Spinal cord (tissue), 10 donors: ENCODE measurements at places on chromosomes 11 and 22.

- H3K4me3 ChIP-seq, result no peak overlapping the region
- H3K27ac ChIP-seq, result no peak overlapping the region
- peaks cover 10% of the 10 kb centered on the region for H3K27me3 ChIP-seq
- DNase-seq, result no peak
- no peaks in the 10 kb centered on the region for H3K36me3 ChIP-seq
These were observed 75.0 kb upstream of the FGF3 start for GRCh38 chr11:69894181-69894611.

DNA sequence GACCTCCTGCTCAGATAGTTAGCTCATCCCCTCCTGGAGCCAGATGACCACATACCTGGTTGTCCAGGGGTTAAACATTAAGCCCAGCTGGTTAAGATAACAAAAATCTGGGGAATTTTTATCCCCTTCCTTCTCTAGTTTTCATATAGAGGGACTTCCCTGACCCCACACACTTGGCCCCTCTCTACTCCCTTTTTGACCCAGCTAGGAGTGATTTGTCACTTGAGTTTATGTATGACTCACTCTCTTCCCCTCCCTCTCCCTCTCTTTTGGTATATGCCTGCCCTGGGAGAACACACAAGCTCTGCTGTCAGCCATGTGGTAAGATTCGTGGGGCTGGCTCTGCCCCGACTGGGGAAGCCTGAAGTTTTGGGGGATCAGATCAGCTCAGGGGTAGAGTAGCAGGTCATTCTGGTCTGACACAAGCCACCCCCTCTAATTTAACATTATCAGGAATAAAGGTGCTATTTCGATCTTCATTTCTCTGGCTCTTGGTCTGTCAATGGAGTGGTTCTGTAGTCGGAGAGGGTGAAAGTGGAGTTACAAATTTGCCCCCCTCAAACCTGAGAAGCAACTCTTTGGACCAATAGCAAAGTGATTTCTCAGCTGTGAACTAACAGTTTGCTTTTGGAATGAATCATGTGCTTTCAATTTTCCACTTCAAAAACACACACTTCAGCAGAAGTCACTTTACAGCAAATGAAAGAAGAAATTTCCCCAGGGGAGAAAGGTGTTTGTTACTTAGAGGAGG, 415.3 kb upstream of the CADM1 start:
- peaks cover 8% of the 10 kb centered on the region for H3K27me3 ChIP-seq
- no peak for DNase-seq
- H3K4me1 ChIP-seq, result no peaks in the 10 kb centered on the region
- H3K36me3 ChIP-seq, result no peaks in the 10 kb centered on the region
- no peak overlapping the region for H3K27ac ChIP-seq

DNA sequence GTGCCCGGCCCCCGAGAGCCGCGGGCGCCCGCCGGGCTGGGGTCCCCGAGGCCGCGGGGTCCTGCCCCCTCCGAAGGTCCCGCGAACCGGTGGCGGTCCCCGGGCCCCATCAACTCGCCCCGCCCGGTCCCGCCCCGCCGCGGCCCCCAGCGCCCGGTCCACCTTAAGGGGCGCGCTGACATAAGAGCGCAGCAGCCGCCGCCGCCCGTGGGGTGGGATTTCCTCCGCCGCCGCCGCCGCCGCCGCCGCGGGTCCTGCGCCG, at the start of gene ZDHHC8:
Gene ZDHHC8, plus strand, starts transcription at position 208 of the 262 bp plus-strand sequence. CDS start 144 bp downstream, outside the sequence.
- H3K4me3 ChIP-seq, result peak within 1 kb of the TSS; percentile 65
- peaks cover 53% of the 10 kb centered on the region for H3K4me1 ChIP-seq
- DNase-seq, result peak; percentile 76
- H3K27ac ChIP-seq, result peak within 1 kb of the TSS; percentile 87
- H3K27me3 ChIP-seq, result no peaks in the 10 kb centered on the region
- peaks cover 48% of the 10 kb centered on the region for H3K36me3 ChIP-seq

DNA sequence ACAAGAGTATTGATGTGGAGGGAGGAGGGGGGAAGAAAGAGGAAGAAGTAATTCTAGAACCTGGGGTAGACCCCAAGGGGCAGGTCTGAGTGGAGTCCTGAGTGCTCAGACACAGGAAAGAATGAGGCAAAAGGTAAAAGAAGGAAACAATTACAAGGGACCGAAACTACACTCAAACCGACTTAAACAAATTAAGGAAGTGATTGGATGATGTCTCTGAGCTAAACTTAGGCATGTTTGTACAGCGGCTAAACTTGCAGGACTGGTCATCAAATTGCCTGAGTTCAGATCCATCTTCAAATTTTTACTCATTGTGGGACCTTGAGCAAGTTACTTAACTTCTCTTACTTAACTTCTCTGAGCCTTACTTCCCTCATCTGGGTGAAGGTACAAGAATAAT, 86.3 kb upstream of the LRRC55 start:
- no peaks in the 10 kb centered on the region for H3K4me1 ChIP-seq
- no peak for DNase-seq
- no peaks in the 10 kb centered on the region for H3K36me3 ChIP-seq
- H3K27me3 ChIP-seq, result no peaks in the 10 kb centered on the region
- H3K27ac ChIP-seq, result no peak overlapping the region

DNA sequence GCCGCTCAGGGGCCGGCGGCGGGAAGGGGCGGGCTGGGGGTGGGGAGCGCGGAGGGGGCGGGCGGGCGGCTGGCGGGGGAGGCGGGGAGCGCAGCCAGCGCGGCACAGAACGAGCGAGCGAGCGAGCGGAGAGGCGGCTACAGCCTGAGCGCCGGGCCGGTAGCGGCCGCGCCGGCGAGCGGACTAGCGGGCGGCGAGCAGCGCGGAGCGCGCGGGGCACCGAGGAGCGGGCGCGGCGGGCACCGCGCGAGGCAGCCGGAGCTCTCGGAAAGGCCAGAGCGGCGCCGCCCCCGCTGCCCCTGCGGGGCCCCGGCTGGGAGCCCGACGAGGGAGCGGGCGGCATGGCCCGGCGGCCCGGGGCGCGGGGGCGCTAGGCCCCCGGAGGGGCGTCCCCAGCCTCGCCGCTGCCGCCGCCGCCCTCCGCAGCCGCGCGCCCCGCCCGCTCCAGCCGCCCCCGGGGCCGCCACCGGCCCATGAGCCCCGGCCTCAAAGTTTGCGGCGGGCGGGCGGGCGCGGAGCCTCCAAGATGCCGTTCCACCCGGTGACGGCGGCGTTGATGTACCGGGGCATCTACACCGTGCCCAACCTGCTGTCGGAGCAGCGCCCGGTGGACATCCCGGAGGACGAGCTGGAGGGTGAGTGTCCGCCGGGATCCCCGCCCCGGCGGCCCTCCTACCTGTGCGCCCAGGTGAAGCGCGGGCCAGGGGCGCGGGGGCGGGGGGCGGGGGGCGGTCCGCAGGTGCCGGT, at the start of gene CABP7:
Gene CABP7, plus strand, starts transcription at position 105 of the 747 bp plus-strand sequence. Its CDS starts 422 bp downstream, at position 527.
- DNase-seq, result no peak
- H3K36me3 ChIP-seq, result peaks cover 11% of the 10 kb centered on the region
- H3K27ac ChIP-seq, result no peak within 1 kb of the TSS

DNA sequence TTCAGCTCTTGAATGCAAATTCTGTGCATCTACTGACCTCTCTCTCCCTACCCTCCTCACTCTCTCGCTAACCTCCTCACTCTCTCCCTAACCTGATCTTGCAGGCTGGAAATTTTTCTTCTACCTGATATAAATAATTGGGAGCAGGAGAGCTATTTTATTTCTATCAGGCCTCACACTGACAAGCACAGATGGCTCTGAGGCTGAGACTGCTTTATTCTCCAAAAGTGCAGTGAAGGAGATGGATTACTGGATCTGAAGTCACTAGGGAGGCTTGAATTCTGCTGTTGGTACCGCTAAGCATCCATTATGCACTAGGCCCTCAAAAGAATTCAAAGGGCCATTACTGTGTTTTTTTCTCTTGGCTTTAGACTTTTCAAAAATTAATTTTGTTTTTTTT, 19.4 kb upstream of the LDHA start:
- DNase-seq, result no peak
- no peak overlapping the region for H3K4me3 ChIP-seq
- no peaks in the 10 kb centered on the region for H3K27me3 ChIP-seq
- no peaks in the 10 kb centered on the region for H3K4me1 ChIP-seq

DNA sequence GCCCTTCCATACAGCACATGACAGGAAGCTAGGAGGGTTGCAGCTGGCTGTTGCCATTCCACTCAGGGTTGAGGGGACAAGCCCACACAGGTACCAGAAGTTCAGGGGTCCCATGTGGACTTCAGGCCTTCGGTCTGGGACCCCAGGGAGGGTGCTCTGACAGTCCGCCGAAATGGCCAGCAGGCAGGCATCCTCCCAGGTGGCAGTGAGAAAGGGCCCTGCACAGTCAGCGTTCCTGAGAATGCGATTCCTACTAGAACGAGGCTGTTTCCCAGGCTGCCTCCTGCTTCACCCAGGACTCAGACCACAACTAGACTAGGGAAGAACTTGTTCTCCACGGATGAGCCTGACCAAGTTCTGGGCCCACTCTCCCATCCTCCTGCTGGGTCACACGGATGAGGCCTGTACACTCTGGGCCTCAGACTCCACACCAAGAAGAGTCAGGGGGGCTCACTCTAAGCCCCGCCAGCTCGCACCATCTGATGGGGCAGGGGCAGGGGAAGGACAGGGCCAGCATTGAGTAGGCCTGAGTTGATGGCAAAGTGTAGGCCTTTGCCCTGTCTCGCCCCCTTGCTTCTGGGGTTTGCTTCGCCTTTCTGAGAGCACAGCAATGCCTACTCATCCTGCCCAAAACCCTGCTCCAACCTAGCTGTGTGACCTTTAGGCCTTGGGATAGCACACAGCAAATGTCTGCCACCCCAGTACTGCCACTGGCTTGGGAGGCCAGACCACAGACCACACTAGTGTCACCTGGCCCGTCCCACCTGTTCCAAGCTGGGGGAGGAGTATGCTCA, 14.0 kb downstream of the KCNQ1OT1 start:
- peaks cover 38% of the 10 kb centered on the region for H3K4me1 ChIP-seq
- peaks cover 2% of the 10 kb centered on the region for H3K27me3 ChIP-seq
- H3K4me3 ChIP-seq, result no peak overlapping the region
- peaks cover 19% of the 10 kb centered on the region for H3K36me3 ChIP-seq
- no peak for DNase-seq
